ENCODE measurements at places on chromosomes 16 and 17.

- DNase-seq = no peak
Measured at GRCh38 chr17:2594722-2595599, 1.5 kb downstream of the PAFAH1B1 start.

DNA sequence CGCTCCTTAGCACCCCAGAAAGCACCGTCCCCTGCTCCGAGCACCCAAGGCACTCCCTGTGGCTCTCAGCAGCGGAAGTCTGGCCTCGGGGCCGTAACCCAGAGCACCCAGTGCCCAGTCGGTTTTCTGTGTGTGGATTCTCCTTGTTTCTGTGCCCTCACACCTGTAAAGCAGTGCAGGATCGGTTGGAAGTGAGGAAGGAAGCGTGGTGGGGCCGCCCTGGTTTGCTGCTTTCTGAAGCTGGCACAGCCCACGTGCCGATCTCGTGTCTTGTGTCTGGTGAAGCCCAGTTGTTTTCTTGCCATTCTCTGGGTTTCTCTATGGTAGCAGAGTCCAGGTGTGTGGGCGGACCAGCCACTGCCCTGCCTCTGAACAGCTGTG, 3.7 kb downstream of the ACSF3 start:
- no peak for DNase-seq

- DNase-seq = no peak
Measured at GRCh38 chr17:42760652-42761581, at the start of gene RAMP2. RAMP2 (plus strand) TSS chr17:42761227; CDS start chr17:42761262, 35 bp downstream.

DNA sequence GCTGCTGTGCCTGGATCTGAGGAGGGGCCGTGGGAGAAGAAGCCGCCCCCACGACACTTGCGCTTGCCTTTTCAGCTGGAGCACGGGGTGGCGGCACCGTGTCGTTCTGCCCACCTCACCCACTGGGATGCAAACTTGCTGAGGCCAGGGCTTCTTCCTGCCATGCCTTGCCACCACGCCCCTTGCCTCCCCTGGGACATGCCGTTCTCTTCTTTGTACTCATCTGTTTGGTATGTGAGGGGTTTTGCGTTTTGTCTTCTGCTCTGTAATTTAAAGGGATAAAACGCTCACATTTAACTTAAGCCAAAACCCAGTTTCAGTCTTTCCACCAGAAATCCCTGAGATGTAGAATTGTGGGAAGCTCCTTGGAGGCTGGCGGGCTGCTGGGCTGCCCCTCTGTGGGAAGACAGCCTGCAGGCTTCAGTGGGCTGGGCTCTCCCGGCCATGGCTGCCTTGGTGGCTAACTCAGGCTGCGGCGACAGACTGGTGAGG, 180.2 kb downstream of the RPTOR start:
- no peak for DNase-seq

- DNase-seq = peak; percentile 43
Measured at GRCh38 chr17:32142857-32143526, 690 bp downstream of the RHOT1 start.

DNA sequence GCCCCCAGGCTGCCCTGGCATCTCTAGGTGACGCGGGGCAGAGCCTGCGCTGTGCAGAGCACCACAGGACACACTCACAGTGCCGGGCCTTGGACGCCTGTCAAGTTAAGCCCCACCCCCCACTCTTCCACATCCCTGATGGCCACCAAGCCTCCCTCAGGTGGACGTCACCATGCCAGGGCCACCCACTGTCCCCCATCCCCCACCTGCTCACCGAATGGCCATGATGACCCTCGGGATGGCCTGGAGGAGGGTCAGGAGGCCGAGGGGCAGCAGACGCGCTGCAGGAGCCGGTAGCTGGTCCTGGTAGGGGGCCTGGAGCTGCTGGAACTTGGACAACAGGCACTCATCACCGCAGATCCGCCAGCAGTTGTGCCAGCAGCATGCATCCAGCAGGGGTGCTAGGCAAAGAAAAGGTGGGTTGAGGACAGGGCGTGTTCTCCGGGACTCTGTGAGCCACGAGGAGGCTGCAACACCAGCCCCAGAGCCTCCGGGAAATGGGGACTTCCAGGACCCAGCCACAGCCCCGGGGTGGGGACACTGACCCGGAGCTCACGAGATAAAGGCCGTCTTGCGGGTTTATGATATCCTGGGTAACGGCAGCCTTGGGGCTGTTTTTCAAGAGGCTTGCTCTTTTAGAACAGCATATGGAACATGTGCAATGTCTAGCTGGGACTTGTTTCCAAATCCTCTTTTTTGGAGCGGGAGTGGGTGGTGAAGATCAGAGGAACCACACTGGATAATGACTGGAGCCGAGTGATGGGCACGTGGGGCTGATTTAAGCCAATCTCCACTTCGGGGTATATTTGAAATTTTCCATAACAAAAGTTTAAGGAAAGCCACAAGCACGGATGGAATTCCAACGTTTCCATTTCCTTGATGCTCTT, 11.4 kb downstream of the C16orf95 start:
- no peak for DNase-seq

- DNase-seq = no peak
Measured at GRCh38 chr17:7060165-7060891, 16.4 kb upstream of the SLC16A11 start.

DNA sequence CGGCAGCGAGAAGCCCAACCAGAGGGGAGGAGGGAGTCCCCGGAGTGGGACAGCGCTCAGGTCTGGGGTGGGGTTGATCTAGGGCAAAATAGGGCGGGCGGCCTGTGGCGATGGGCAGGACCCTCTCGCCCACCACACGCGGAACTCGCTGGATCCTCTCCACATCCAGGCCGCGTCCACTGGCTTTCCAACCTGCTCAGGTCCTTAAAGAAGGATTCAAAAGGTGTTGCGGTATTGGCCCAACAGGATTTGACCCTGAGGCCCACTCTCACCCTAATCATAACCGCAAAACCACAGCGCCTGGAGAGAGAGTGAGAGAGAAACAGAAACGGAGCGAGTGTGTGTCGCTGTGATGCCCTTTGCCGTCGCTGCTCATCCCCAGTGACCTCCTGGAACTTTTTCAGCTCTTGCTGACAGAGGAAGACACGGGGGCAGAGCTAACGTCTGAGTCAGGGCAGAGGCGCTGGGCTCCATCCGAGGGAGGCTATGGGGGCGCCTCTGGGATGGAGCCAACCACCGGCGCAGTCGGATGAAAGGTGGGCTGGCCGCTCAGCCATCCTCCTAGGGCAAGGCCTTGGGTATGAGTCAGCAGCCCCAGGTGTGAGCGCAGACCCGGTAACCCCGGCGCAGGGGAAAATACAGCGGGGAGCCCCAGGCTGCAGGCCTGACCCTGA, 16.7 kb upstream of the OR1F1 start:
- DNase-seq = no peak
